ENCODE measurements at places on chromosomes 13 and 19.

DNA sequence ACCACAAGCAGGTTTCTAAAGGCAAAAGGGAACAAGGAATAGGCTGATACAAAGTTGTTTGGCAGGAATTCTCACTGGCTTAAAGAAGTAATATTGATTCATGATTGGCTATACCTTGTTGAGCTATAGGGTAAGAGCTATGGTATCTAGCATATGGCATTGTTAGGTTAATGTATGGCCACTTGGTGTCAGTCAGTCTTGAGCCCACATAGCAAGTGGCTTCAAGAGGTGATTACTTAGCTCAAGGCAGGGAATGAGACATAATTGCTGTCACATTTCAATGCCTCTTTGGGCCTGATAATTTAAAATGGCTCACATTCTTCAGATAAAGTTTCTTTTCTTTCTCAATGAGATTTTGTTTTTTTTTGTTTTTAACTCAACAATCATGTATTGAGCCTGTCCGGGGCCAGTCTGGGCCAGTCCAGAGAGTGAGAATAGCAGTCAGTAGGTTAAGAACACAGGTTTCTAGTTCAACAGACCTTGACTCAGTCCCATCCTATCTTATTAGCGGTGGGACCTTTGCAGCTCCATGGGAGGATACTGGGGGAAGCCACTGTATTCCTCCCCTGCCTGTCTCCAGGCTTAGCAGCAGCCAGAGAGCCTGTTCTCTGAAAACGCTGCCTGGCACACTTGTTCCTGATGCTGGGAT lies 45.8 kb upstream of the RCBTB2 start:
- DNase-seq: peak; percentile 18

DNA sequence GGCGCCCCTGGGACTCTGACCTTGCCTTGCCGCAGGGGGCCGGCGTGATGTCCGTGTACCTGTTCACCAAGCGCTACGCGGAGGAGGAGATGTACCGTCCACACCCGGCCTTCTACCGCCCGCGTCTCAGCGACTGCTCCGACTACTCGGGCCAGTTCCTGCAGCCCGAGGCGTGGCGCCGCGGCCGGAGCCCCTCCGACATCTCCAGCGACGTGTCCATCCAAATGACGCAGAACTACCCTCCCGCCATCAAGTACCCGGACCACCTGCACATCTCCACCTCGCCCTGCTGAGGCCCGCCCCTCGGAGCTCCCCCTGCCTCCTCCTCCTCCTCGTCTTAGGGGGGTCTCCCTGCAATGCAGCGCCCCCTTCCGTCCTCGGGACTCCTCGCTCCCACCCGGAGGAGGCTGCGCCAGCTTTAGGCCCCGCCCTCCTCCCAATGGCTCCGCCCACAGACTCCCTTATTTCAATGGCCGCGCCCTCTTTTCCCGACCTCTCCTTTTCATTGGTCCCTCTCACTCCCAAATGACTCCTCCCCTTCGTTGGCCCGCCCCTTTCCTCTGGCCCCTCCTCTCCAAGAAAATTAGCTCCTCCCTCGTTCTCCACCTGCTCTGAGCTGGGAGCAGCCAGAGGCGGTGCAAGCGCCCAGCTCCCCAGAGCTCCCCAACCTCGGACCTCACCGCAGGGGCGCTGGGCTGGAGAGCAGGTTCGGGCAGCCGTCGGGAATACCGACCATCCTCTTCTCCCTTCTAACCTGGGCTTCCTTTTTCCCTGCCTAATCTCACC lies 20.5 kb upstream of the CACNG8 start:
- DNase-seq: no peak

GRCh38 chr13:36160297-36160696 lies 29.1 kb upstream of the DCLK1 start:
- DNase-seq: no peak

DNA sequence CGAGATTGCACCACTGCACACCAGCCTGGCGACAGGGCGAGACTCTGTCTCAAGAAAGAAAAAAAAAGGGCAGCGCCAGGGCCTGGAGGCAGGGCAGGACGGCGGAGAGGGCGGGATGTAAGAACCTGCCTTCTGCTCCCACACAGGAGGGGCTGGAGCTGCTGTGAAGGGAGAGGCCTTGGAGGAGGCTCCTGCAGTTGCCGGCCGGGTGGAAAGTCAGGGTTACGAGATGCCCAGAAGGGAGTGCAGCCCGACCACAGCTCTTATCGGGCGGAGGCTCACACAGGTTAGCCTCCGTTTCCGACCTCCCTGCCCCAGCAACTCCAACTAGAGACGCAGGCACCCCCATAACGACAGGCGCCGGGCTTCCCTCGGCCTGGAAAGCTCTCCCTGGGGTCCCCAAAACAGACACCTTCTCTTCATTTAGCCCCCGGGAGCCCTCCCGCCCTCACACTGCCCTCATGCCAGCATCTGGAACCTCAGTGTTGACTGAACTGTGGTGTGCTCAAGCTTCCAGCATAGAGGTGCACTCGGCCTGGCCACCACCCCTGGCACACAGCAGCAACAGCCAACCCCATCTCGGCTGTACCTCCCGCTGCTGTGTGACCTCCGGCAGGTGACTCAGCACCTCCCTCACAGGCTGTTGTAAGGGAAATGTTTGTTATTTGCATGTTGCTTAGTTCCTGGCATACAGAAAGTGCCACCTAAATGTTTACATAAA lies 1.4 kb downstream of the PLPP2 start:
- peak; percentile 43 for DNase-seq

GRCh38 chr19:1122972-1123363 lies 19.2 kb downstream of the GPX4 start:
- no peak for DNase-seq

DNA sequence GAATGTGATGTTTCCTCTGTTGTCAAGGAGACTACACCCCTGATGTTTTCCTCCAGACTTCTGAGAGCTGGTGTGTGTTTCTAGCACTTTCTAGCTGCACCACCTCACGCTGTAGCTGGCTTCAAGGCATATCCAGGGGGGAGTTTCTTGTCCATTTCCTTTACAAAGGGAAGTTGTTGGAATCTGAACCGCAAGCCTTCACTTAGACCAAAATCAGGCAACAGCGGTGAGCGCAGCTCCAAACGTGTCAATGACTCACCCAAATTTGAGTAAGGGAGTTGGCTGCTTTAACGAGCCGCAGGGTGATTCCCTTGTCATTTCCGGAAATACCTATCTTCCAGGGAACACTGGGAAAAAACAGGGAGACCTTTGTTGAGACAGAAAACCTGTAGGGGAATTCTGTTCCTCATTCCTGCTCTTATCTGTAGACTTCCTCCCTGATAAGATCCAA lies 2.5 kb downstream of the LDLR start:
- DNase-seq: no peak

DNA sequence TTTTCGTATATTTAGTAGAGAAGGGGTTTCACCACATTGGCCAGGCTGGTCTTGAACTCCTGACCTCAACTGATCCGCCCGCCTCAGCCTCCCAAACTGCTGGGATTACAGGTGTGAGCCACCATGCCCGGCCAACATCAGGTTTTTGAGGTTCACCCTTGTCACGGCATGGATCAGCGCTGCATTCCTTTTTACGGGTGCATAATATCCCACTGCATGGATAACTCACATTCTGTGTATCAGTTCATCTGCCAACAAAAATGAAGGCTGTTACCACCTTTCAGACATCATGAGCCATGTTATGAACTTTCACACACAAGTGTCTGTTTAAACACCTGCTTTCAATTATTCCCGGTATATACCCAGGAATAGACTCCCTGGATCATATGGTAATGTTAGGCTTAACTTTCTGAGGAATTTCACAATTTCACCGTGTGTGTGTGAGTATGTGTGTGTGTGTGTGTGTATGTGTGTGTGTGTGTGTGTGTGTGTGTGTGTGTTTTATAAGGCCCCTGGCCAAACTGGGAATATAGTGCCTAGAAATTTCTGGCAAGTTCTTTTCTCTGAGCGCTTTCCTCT lies 52.2 kb downstream of the AP1M1 start:
- DNase-seq: no peak

GRCh38 chr19:42303876-42304275 lies 1.5 kb upstream of the PAFAH1B3 start:
- DNase-seq: no peak

DNA sequence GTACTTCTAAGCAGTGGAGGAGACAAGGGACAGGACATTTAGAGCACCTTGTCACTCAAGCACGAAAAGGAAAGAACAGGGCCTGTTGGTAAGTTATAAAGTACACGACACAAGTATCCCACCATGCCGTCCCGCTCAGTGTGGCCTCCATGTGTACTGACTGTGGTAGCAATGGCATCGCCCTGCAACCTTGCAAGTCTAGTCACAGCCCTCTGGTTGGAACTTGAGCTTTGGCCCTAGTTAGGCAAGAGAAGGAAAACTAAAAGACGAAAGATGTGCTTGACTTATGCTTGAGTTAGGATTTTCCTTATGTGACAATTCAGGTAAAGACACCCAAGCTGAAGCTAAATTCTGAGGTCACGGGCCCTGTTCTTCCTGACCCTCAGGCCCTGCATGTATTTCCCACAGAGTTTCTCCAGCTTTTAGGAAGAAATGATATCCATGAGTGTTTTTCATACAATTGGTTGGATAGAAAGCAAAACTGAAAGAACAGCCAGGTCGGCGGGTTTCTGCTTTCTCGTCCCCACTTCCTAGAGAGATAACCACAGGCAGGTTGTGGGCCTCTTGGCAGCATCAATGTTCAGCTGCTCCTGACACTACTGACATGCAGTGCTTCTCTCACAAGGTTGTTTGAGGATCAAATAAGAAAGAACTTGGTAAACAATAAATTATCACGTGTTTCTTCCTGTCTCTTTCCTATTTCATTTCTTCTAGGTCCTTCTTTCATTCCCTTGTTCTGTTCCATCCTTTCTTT lies 216.2 kb downstream of the IRS2 start:
- DNase-seq: no peak

DNA sequence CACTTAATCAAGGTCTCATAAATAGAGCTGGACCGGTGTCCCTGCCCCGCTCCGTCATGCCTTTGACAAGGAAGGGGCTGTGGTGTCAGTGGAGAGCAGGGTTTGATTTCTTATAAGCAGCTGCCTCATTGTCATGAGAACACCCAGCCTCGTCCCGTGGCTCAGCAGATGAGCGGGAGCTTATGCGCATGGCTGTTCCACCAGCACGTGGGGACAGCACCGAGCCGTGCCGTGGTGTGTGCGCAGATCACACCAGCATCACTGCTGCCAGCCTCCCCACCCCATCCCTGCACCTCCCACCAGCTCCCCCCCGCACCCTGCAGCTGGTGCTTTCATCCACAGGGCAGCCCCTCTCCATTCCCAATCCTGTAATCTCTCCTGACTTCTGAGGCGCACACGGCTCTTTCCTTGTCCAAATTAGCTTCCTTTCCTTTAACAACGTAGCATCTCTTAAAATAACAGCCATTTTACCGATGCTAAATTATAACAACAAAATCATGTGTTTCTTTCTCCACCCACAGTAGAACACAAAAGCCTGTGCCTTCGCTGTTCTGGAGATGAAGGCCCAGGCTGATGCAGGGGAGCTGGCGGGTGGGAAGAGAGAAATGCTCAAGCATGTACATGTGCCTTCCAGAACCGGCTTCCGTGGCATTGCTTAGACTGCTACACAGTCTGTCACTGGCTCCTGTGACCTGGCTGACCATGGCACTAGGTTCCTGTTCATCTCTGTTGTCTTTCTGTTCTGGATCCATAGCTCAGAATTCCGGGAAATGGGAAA lies 96.8 kb downstream of the RAB20 start:
- no peak for DNase-seq

DNA sequence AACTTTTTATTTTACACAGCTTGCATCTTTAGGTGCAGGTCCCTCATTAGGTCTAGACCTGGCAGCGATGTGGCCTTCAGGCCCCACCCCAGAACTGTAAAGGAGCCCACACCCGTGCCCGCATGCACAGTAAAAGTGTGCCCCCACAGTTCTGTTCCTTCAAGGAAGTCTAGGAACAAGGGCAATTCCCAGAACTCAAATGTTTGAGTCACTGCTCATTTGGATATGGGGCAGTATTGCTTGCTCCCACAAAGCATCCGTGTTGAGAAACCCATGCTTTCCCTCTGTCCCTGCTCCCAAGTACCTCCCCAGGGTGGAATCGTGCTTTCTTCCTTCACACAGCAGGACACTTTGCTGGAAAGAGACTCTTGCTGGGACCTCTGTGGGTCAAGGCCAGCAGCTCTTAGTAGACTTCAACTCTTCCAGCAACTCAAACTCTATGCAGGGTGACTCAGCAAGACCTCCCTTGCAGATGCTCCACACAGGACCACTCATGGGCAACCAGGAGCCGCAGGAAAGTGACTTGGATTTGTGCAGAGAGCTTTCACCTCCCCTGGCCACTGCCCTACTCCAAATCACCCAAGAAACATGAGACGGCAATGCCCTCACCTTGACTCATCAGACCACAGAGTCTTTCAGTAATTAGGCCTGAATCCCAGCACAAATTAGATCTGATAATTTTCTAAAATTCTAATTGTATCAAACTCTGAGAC lies 12.3 kb downstream of the SLC7A1 start:
- no peak for DNase-seq

DNA sequence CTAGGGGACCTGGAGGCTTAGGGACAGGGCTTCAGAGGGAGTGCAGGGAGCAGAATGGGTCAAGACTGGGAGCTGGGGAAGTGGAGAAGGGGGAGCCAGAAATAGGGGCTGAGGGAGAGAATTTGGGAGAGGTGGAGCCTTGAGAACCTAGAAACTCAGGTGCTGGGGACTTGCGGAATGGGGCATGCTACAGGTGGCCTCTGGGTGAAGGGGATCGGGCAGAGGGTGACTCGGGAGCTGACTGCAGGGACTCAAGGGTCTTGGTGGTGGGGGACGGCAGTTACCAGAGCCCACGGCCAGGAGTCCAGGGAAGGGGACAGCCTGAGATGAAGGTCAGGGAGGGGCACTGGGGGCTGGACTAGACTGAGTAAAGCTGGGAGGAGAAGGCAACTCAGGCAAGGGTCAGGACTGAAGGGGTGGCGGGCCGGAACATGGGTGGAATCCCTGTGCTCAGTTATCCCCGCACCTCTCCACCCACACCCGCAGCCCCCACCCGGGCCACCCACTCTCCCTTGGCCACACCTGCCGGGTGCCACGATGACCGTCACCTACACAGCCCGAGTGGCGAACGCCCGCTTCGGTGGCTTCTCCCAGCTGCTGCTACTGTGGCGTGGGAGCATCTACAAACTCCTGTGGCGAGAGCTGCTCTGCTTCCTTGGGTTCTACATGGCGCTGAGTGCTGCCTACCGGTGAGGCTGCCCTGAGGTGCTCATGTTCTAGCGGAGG lies 628 bp downstream of the BEST2 start:
- no peak for DNase-seq

- no peak for DNase-seq
These were observed 531.7 kb upstream of the ARGLU1 start for GRCh38 chr13:107099661-107100060.

- no peak for DNase-seq
These were observed 3.3 kb downstream of the RNASEH2B start for GRCh38 chr13:50912851-50913250.

- no peak for DNase-seq
These were observed 11.8 kb downstream of the FXYD5 start for GRCh38 chr19:35166100-35167063.

GRCh38 chr19:3145909-3146676 lies 10.3 kb downstream of the GNA15 start:
- no peak for DNase-seq

- DNase-seq: peak; percentile 79
These were observed 47.4 kb upstream of the RCBTB2 start for GRCh38 chr13:48580185-48580803.

- DNase-seq: no peak
These were observed 6.2 kb downstream of the WASF3 start for GRCh38 chr13:26563713-26564112.

Data from thyroid gland (tissue), 4 donors.